Activated effector memory CD4-positive, alpha-beta T cell treated with Interleukin-2 at 50 U/mL for 16 hours (primary cell): ENCODE measurements at places on chromosomes 13 and 19.

DNA sequence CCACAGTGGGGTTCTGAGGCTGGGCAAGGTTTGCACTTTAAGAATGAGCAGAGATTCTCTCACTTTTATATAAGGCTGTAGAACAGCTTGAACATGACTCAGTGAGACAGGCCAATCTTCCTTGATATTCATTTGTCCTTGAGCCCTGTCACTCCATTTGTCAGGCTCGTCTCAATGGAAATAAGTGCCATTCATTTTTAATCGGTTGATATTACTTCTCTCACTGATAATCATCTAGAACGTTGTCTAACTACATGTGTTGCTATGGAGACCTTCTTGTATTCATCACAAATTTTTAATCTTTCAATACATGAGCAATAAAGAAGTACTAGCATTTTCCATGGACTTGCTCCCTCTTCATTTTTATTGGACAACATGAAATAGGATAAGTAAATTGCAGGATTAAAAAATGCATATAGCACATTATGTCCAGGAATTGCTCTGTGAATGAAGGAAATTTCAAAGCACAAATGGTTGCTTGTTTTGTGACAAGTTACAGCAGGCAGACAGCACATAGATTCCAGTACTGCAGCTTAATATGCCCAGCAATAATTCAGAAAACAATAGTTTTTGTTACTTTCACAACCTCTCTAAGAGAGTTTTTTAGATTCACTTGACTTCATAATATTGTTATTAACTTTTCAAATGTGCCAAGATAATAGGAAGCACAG lies 1178.4 kb upstream of the ATXN8OS start:
- DNase-seq = no peak

GRCh38 chr13:59666504-59666903 lies 497.2 kb downstream of the DIAPH3 start:
- no peak for DNase-seq

GRCh38 chr13:108266321-108266990 lies 3.1 kb upstream of the TNFSF13B start:
- DNase-seq = no peak

DNA sequence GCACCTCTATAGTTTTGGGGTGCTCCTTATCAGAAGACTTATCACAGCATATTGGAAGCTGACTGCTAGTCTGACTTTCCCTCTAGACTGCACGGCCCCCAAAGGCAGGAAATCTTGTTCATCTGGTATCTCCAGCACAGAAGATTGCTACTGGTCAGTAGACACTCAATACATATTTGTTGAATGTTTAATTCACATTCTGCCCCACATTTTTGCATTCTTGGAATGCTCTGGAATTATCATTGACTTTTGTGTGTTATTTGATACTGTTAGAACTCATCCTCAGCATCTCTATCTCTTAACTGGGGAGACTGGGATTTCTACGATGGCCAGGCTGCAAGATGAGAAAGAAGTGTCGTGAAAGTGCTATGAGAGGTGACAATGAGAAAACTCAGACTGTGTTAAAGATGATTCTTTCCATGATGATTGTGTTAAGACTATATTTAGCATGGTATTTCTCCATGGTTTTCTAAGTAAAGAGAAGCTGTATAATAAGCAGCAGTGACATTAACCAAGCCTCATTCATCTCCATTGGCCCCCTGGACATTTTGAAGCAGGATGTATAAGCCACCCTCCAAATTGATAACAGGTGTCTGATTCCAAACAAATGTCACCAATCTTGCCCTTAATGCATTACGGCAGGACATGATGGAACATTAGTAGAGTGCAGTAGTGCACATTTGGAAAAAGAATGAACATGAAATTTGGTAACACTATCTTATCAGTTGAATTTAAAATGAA lies 440.9 kb downstream of the RFC3 start:
- DNase-seq = no peak

- DNase-seq = no peak
Measured at GRCh38 chr13:109254274-109254673, 532.1 kb downstream of the IRS2 start.

- DNase-seq = no peak
Measured at GRCh38 chr13:97239943-97240787, 18.0 kb downstream of the MBNL2 start.

- DNase-seq = no peak
Measured at GRCh38 chr19:28999724-29000433, 213.1 kb downstream of the UQCRFS1 start.

DNA sequence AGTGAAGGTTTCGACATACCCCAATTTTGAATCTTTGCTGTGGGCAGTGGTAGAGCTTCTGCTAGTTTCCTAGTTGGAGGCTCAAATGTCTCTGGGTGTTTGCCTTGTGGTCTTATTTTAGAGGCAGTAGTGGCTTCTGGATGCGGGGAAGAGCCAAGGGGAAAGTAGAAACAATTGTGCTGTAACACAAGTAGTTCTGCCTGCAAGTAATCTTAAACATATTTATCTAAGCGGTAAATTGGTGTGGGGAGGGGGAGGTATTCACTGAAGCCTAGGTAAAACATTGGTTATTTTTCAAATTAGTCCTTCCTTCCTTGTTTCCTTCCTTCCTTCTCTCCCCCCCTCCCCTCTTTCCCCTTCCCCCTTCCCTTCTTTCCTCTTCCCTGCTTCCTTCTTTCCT lies at the start of gene PCDH20:
Gene PCDH20, minus strand, starts transcription at position 101 of the 400 bp plus-strand sequence. CDS start 691 bp downstream, outside the sequence.
- no peak for DNase-seq

DNA sequence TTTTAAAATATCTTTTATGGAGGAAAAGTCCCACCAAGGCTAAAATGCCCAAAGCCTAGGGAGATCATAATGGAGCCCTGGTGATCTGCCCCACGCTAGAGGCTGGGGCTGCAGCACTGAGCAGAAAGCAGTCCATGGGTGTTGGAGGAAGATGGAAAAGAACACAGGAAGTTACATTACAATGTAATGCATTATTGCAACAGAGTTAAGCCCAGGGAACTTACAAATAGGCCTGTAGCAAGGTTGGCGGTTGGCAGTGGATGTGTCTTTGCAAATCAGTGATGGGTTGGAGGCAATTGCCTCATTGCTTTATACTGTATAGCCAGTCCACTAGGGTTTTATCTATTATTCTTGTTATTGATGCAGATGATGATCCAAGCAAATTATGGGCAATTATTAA lies 399.9 kb downstream of the NDFIP2 start:
- DNase-seq = no peak

GRCh38 chr13:27500806-27501534 lies 50.6 kb upstream of the MTIF3 start:
- no peak for DNase-seq

DNA sequence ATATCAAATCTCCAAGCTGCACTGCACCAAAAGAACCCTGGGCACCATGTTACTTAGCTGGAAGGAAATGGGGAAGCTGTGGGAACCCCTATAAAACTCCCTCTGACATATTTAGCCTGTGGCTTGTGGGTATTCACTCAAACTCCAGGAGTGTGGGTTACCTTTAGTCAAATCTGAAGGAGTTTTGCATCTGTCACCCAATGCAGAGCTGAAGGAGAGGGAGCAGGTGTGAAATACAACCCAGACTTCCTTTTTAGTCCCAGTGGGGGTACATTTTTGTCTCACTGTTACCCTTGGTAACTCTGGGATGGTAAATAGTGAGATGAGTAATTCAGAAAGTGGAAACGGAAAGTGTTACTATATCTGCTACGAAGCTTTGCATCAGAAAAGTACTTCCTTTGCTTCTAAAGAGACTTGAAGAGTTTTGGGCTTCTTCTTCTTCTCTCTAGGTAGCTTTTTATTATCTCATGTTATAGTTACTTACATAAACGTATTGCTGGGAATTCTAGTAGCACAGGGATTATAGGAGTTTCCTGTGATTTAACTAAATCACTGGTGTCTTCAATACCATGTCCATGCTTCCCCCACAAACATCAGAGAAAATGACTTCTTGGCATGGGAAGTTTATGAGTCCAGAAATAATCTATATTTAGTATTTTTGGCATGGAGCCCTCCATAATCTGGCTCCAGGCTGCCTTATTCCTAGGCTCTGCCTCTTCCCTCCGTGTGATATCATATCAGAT lies 105.9 kb downstream of the AKAP11 start:
- DNase-seq = no peak

DNA sequence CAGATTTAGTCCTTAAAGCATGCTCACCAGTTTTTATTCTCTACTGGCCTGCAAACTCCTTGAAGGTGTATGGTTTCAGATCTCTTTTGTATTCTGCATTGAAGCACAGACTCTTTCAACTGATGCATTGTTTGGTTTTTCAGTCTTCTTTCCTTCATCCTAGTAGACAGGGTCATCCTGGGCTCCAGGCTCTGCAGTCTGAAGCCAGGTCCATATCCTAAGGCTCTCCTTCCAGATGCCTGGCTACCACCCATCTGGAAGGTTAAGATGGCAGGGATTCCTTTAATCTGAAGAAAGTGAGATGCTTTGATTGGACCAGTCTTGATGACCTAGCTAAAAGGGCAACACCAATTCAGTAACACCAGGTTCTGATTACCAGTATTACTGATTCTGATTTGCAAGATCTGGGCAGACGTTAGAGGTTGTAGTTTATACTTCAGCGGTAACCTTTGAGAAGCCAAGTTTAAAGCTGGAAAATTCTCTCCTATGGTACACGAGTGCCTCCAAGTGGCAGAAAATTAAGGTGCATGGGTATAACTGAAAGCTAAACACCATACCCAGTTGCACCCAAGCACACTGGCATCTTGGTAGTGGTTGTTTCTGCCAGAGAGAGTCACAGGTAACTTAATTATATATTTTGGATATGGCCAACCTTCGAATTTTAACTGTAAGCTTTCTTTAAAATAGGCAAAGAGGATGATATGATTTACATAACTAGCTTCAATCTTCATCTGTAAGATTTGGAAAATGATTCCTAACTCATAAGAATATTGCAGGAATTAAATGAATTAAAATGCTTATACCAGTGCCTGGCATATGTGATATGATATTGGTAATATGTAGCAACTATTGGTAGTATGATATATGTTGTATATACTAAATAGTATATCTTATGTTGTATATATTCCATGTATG lies 1651.9 kb upstream of the MIR17HG start:
- no peak for DNase-seq

GRCh38 chr19:41997851-41998229 lies 3.8 kb upstream of the ATP1A3 start:
- no peak for DNase-seq

DNA sequence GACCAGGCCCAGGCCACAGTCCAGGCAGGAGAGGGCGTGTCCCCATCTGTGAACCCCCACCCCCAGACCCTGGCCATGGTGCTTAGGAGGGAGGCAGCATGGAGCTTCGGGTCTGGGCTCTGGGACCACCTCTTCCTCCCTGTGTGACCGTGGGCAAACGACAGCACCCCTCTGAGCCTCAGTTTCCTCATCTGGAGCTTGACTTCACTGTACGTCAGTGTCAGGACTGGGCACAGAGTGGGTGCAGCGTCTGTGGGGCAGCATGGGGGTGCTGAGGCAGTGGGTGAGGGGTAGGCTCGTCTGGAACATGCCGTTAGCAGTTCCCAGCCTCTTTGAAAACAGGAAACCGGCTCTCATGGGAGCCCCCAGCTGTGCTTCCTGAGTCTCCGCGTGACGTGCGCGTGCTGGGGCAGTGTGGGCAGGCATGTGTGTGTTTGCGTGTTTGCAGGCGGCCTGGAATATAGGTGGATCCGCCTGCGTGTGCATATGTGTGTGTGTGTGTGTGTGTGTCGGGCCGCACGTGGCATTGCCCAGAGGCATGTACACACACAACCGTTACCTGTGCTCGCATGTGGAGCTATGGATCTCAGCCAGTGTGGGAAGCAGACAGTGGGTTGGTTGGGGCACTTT lies 15.8 kb downstream of the ARRDC2 start:
- peak; percentile 63 for DNase-seq

DNA sequence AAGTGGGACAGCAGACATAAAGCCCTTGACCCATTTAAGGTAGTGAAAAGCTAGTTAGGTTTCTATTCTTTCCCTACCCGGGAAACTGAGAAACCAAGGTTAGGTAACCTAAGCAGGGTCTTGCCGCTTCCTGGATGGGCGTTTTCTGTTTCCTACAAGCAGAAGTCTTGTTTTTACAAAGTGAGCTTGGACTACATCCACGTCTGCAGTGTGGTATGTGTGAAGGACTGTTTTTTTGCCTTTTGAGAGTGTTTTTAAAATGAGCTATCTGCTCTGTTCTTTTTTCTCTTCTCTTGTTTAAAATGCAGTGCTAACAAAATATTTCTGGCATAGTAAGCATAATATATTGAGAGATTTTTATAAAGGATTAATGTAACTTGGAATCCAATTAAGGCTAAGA lies 49.4 kb downstream of the GPR12 start:
- DNase-seq = no peak

GRCh38 chr13:58883405-58883804 lies 1251.9 kb downstream of the PCDH17 start:
- no peak for DNase-seq

DNA sequence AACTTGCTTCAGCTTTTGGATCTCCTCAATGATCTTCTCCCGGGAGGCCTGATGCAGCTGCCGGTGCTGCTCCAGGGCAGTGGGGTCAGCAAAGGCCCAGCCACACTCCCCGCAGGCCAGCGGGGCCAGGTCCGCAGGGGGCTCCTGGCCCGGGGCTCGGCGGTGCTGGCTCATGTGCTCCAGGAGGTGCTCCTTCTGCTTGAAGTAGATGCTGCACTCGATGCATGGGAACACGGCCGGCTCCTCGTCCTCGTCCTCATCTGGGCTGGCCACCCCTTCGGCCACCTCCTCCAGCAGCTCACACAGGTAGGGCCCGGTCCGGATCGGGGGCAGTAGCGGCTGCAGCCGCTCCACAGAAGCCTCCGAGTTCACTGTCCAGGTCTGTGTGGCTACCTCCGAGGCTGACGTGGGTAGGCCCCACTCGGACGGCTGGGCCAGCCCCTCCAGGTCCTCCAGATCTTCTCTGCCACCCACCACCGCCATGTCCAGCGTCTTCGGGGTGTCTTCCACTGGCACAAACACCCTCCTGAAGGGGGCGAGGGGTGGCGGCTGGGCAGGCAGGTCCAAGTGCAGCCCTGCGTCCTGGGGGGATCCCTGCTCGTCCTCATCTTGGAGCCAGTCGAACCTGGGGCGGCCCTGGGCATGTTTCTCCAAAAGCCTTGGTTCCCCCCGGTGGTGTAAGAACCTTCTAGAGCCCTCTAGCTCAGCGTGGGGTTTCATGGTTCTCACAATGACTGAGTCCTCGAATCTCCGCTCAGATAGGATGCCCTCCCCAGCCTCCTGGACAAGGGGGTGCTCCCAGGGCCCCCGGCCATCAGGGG lies 9.7 kb downstream of the WIZ start:
- DNase-seq = no peak

- no peak for DNase-seq
Measured at GRCh38 chr13:107778094-107778493, 437.2 kb downstream of the LIG4 start.

GRCh38 chr13:93670866-93671265 lies 444.3 kb downstream of the GPC6 start:
- no peak for DNase-seq
